Activated CD4-positive, alpha-beta T cell treated with anti-CD3 and anti-CD28 coated beads, Interleukin-2, amount 10 ng/mL, durations not matched to agents 7 days and 5 days (primary cell): ENCODE measurements at places on chromosomes 4 and X.

GRCh38 chr4:119628281-119629141 is at the start of gene PDE5A:
Gene PDE5A (minus strand): TSS chr4:119628804. CDS start chr4:119628671, 133 bp downstream.
- peak; percentile 77 for DNase-seq

GRCh38 chr4:4838051-4838935 is 21.2 kb upstream of the MSX1 start:
- no peak for DNase-seq

GRCh38 chr4:87734084-87734483 is 65.3 kb upstream of the IBSP start:
- no peak for DNase-seq

- DNase-seq = no peak
Observed at GRCh38 chrX:97315939-97316338, 432.2 kb downstream of the RPA4 start.

DNA sequence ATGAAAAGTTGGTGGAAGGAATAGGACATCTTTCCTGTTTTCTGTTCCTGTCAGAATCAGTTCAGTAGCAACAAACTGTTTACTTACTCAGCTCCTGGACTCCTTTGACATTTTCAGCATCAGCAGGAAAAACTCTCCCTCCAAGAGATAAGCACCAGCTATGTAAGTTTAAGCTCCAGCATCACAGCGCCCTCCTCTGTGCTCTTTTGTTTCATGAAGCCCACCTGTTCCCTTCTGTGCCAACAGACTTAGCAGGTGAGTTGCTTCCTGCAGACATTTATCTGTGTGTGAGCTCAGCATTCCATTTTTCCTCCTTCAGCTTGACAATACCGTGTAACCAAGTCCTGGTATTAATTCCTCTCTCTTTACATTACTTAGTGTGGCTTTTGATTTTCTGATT is 644.1 kb upstream of the AGA start:
- no peak for DNase-seq
